Epithelial cell of proximal tubule (primary cell): ENCODE measurements at places on chromosomes 3 and 15.
A peak's percentile ranks its signal among the peaks of the same experiment; 100 is the strongest.

GRCh38 chr3:186515125-186515524 is 29.1 kb downstream of the CRYGS start:
- DNase-seq, result no peak

DNA sequence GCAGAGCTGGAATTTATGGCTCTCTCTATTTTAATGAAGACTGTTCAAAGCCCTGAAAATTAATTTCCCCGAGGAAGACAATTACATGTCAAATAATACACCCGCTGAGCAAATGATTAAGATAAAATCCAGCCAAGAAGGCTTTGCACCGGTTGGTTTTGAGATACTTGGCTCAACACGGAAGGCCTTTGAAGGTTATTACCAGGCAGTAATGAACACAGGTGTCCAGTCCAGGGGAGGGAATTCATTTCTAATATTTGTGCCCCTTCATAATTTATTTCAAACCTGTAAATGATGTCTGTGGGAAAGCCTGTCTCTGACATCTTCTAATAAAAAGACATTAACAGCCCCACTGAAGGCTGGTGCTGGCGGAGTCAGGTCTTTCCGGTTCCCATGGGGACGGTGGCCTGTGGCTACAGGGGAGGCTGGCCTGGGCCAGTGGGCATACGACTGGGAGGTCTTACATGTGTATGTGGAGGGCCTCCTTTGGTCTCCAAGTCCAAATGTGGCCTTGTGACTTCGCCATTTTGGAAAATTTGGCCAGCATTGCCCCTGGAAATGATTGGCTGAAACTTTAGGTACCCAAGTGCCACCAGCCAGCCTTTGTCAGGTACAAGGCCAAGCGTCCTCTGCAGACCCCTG is 49.9 kb upstream of the IQSEC1 start:
- no peak for DNase-seq

- no peak for DNase-seq
Observed at GRCh38 chr3:189027626-189028155, 144.1 kb upstream of the TPRG1 start.

GRCh38 chr3:42545284-42545900 is 36.4 kb downstream of the SEC22C start:
- DNase-seq, result no peak

DNA sequence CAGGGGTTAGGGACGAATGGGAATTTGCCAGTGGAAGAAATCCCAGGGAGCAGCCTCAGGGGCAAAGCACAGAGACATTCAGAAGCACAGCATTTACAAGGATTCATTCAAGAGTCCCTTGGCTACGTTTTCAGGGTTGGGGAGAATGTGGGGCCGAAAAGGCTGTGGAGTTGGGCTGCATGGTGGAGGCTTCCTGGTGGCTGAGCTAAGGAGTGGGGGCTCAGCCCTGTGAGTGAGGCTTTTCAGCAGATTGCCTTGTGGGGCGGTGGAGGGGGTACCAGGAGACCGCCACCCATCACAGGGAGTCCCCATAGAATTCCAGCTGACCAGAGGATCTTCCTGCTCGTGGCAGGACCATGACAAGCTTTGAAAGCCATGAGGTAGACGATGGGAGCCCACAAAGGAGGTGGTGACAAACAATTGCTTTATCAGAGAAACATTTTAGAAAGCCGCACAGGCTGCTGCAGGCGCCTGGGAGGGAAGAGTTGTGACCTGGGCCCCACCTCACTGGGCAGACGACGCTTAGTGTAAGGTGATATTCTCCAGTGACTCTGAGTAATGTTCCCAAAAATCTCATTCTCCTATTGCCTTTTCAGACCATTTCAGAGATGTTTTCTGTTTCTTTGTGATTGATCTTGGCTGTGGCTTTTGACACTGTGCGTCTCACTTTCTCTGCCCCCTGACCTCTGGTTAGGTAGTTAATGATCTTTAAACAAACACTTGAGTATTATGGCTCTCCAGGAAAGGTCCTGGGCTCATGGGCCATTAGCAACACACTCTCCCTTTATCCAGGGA is 128.0 kb downstream of the DNAJB8 start:
- DNase-seq, result no peak

GRCh38 chr15:90790057-90790456 is 72.9 kb downstream of the BLM start:
- DNase-seq, result peak; percentile 79
